Amygdala (tissue), 56 donors: ENCODE measurements at places on chromosomes 5 and 9.
A peak's percentile ranks its signal among the peaks of the same experiment; 100 is the strongest.

DNA sequence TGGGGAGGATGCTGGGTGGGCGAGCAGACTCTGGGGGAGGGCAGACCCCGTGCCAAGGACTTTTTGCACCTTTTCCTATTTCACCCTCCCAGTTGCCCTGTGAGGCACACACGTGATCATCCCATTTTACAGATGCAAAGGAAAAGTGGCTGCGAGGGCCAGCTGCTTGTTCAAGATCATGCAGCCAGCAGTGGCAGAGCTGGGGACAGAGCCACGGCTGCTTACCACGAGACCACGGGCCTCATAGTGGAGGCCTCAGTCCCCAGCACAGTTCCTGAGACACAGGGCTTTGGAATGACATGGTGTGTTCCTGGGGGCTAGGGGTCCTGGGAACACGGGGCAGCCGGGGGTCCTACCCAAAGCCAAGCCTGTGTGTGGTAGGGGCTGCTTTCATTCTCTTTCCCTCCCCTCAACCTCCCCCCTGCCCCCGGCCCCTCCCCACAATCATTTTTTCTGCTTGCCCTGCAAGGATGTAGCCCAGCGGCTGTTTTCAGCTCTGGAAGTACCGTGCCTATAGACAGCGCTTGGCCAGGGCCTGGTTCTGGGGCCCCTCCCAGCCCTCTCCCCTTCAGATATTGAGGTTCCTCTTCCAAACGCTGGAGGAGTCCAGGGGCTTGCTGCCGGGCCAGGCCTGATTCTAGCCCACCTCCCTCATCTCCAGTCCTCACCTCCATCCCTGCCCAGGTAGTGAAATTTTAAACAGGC, 58.5 kb upstream of the IER5L start:
- DNase-seq = no peak

DNA sequence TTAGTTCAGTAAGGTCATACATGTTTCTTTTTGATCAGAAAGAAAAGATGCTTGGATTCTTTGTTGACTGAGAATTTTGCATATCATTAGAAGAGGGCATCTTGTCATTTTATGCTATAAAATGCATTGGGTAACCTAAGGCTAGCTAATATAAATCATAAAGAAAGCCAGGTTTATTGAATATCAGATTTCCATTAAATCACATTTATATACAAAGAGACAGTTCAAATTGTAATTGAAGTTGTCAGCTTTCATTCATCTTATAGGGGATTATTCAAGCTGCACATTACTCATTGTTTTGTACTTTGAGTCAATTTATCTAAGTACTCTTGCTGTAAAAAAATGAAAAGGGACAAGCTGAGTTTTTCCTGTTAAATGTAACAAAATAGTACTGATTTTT, 259.1 kb upstream of the CDH12 start:
- no peak for DNase-seq

DNA sequence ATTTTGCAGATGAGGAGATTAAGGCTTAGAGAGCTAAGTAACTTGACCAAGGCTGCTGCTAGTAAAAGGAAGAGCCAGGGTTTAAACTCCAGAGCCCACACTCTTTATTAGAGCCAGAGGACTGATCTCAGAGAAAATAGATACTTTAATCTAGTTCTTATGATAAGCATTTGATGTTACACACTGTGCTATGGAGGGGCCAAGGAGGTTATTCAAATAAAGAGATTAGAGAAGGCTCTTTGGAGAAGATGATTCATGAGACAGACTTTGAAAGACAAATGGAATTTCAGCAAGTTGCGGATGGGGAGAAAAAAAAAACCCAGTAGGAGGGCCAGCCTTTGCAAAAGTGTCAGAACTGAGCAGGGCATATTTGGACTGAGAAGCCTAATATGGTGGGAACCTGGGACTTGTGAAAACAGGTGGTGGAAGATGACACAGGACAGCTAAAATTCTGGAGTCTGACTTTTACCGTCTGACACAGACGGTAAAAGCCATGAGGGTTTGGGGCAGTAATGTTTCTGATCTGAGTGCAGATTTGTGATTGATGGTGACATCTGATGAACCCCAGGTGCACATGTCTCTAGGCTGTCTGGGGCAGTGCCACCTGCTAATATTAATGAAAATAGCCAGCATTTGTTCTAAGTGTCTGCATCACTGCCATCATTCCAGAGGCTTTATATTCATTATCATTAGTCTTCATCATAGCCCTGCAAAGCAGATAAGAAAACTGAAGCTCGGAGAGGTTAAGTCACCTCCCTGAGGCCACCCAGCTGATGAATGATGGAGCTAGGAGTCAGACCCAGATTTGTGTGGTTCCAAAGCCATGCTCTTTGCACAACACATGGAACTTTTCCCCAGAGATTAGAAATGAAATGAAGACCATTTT, 65.3 kb upstream of the CXCL14 start:
- no peak for DNase-seq

DNA sequence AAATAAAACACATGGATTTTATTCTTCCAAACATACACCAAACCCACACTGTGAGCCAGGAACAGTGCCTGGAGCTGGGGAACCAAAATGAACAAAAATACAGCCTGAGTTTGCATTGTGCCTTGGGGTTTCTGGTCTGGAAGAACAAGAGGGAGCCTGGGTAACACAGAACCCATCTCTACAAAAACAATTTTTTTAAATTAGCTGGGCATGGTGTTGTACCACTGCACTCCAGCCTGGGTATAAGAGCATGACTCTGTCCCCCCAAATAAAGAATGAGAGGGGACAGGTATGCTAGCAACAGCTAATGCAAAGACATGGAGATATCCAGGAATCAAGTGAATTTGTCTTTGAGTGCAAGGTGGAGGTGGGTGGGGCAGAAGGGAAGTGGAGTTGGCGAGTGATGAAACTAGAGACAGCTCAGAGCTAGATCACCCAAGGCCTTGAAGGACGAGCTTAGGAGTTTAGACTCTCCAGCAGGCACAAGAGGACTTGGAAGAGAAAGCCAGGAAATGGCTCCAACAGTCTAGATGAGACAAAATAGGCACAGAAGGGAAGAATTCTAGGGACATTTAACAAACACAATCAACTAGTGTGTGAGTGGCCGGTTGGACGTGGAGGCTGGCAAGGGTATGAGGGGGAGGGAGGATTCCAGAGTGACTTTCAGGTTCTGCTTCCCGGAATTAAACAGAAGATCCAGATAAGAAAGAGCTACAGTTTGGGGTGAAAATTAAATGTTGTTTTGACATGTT, 47.4 kb downstream of the FNBP1 start:
- no peak for DNase-seq

DNA sequence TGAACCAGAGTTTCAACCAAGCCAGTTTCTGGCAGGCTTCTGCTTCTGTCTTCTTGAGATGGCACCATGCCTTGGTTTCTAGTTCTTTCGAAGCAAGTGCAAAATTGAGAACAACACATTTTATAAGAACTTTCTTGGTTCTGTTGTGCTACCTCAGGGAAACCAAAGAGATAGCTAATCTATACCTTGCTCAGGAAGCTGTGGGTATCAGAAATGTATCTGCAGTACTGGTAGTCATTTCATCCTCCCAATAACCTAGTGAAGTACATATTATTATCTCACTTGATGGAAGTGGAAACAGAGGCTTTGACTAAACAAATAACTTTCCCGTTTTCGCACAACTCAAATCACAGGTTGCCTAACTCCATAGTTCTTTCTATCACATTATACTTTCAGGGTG, 246.6 kb downstream of the ENC1 start:
- no peak for DNase-seq

GRCh38 chr9:21660976-21661375, 141.5 kb upstream of the MTAP start:
- no peak for DNase-seq

- peak; percentile 72 for DNase-seq
Measured at GRCh38 chr5:172886974-172887501, 53.0 kb downstream of the ERGIC1 start.

GRCh38 chr9:93955111-93955980, at the start of gene BARX1:
TSS of gene BARX1 (minus strand) at chr9:93955355. CDS start at chr9:93955146, 209 bp downstream.
- no peak for DNase-seq

DNA sequence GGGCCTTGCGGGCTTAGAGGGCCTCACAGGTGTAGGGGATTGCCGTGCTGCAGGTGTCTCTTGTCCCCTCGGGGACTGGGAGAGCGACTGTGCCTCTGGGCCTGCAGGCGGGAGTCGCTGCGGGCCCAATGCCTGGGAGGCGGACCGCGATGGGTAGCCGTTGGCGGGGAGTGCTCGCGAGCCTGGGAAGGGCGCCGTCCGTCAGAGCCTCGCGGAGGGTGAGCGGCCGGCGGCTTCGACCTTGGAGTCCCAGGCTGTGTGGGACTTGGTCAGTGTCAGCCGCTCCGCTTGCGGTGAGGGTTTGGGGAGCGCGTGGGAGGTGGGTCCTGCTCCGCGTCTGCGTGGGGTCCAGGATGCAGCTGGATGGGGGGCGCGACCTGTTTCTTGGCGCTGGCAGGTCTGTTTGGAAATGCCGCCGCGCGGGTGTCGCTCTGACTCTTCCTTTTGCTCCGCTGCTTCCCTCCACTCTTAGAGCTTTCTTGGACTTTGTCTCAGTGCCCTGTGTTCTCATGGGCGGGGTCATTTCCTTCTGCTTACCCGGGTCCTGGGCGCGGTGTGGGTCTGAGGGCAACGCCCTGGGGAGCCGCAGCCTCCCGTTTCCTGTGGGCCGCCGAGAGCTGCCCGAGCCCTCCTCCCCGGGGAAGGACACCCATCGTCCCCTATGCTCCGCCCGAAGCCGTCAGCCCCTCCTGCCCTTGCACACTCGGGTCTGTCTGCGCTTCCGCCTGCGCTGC, 88.9 kb upstream of the CACNA1B start:
- DNase-seq = no peak

DNA sequence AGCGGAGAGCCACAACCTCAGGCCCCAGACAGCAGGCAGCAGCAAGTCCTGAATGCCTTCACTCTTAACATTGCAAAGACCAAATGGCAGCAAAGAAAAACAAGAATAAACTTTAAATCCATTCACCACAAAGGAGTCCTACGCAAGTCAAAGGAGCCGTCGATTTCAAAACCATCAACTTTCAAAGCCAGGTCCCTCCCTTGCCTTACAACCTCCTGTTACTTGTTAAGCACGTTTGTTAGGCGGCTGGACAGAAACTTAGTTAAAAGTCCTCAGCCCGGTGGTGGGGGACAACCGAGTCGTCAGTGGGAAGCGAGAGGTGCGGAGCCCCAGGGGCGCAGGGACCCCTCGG, 938 bp downstream of the LPAR1 start:
- DNase-seq = no peak

GRCh38 chr5:138712791-138713190, 40.4 kb upstream of the CTNNA1 start:
- no peak for DNase-seq

GRCh38 chr9:90873422-90873821, 71.8 kb downstream of the SYK start:
- DNase-seq = no peak

- no peak for DNase-seq
Measured at GRCh38 chr9:34559624-34560455, 29.7 kb downstream of the CNTFR start.

DNA sequence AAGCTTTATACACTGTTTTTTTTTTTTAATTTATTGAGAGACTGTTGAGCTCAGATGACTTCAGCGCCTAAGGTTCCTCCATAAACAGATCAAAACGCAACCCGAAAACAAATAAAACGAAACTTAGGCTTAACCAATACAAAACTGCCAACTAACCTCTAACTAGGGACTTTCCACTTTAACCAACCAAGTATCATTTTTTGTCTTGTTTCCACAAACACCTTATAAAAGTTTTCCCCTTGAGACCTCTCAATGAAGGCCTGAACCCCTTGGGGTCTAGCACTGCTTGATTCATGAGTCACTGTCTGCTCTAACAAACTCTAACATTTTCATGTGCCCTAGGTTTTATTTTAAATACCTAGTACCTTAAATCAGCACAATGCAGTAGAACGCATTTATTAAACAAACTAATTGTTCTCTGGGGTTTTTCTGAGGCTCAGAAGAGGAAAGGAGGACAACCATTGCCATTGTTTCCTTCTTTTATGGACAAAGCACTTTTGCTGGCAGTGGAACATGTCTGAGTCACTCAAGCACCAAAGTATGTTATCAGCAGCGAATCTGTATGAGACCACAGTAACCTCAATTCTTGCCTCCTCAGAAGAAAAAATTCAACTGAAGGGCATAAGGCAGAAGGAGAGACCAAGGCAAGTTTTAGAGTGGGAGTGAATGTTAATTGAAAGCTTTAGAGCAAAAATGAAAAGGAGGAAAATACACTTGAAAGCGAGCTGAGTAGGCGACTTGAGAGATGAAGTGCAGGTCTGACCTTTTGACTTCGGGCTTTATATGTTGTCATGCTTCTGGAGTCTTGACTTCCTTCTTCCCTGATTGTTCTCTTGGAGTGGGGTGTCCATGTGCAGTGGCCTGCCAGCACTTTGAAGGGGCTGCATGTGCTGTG, 97.7 kb upstream of the HCN1 start:
- no peak for DNase-seq

GRCh38 chr5:17806818-17807468, 172.7 kb downstream of the TAF11L14 start:
- DNase-seq = no peak

DNA sequence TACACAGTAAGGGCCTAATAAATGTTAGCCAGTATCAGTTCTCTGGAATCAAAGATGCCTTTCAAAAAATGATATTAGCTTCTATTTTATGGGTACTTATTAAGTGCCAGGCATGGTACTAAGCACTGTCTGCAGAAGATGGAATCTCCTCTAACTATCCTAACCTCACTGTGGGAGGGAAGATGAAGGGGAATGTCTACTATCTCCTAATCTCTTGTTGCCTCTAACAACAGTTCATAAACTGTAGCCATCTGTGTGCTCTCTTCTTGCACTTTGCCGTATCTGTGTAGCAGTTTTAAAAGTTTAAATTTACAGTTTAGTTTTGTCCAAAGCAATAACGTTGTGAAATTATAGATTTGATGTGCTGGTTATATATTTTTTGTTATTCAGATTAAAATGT, 99.6 kb upstream of the CCDC112 start:
- no peak for DNase-seq

DNA sequence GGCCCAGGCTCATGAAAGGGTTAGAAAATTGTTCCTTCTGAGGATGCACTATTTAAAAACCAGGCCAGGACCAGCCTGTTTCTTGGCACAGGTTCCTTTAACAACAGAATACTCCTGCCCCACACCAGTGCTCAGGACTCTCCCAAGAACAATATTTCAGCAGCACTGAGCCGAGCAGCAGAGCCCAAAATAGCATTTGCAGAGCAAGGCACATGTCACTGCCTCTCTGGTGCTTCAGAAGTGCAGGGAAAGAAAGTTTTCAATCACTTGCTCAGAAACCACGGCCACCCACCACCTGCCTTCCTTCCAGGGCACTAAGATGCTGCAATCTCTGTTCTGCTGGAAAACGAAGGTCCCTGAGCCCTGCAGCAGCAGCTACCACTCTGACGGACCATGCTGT, 77.6 kb downstream of the SIL1 start:
- no peak for DNase-seq

GRCh38 chr5:14816999-14817761, 54.4 kb downstream of the ANKH start:
- no peak for DNase-seq

DNA sequence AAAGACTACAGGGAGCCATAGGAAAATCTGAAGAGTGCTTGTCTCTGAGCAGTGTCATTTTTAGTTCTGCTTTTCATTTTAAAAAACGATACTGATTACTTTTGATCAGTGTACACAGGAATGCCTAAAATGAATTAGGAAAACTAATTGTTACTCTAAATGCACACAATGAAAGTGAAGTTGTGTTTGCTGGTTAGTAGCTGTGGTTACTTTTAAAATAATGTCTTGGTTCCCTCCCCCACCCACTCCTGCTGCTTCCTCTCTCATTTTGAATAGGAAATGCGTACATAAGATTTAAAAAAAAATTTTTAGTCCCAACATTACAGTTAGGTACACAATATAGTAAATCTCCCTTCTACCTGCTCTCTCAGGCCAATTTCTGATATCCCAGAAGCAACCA, 47.5 kb upstream of the PLPP1 start:
- no peak for DNase-seq

GRCh38 chr9:120701248-120701647, 13.0 kb downstream of the MEGF9 start:
- no peak for DNase-seq
